Activated T-helper 2 cell treated with anti-CD3 and anti-CD28 coated beads, Interferon-gamma antibody, Interleukin-2, Interleukin-4, amounts not matched to agents 10 μg/mL and 5 μg/mL and 100 μg/mL, durations not matched to agents 14 hours and 24 hours and 36 hours (primary cell): ENCODE measurements at places on chromosomes 7 and 10. TPM values are rescaled to one million over a fixed set of nuclear protein-coding genes. Genes with fewer than 3 reads are reported as not detected.

The NPFFR1 gene
- not detected in 2 replicates for total RNA-seq

The OR2A42 gene
- total RNA-seq = 0.09 TPM in 1 of 2 replicates, not detected in the other

The CTAGE15 gene
- total RNA-seq = 1.5 and 2.4 TPM in 2 replicates

The ANKRD30A gene
- not detected in 2 replicates for total RNA-seq

The CHAT gene
- total RNA-seq = 2.2 and 2.5 TPM in 2 replicates

The H2BK1 gene
- not detected in 2 replicates for total RNA-seq

The POLD2 gene
- 205 and 215 TPM in 2 replicates for total RNA-seq

The NANOS1 gene
- 0.62 and 0.90 TPM in 2 replicates for total RNA-seq

The PTPN20 gene
- 2.5 and 4.4 TPM in 2 replicates for total RNA-seq

The PDK4 gene
- not detected in 2 replicates for total RNA-seq

The HECTD2 gene
- 6.6 and 8.2 TPM in 2 replicates for total RNA-seq

The COL1A2 gene
- total RNA-seq = 1.4 and 1.5 TPM in 2 replicates

The SPDYE16 gene
- 0.14 and 0.30 TPM in 2 replicates for total RNA-seq

The ZNF425 gene
- total RNA-seq = 0.39 and 1.0 TPM in 2 replicates

The TMEM270 gene
- total RNA-seq = not detected in 2 replicates

The EVX1 gene
- not detected in 2 replicates for total RNA-seq

The SPDYE1 gene
- not detected in 2 replicates for total RNA-seq

The CAV1 gene
- 0.41 and 0.57 TPM in 2 replicates for total RNA-seq

The MEOX2 gene
- not detected in 2 replicates for total RNA-seq

The AGR2 gene
- total RNA-seq = not detected in 2 replicates

The TRPV5 gene
- not detected in 2 replicates for total RNA-seq

The ELFN1 gene
- not detected in 2 replicates for total RNA-seq

The BET1 gene
- total RNA-seq = 19.4 and 22.3 TPM in 2 replicates

The SCART1 gene
- 1.3 and 1.4 TPM in 2 replicates for total RNA-seq

The DLD gene
- 104 and 108 TPM in 2 replicates for total RNA-seq

The PPP1R9A gene
- not detected in 2 replicates for total RNA-seq

The CFAP46 gene
- not detected in 2 replicates for total RNA-seq

The CD36 gene
- not detected in 2 replicates for total RNA-seq

The NPY4R2 gene
- total RNA-seq = not detected in 2 replicates

The LOXL4 gene
- not detected in 2 replicates for total RNA-seq

The SPDYE2 gene
- not detected in 2 replicates for total RNA-seq

The TLL2 gene
- 0.09 TPM in 1 of 2 replicates, not detected in the other for total RNA-seq

The TCF7L2 gene
- total RNA-seq = 0.52 and 0.76 TPM in 2 replicates

The PNLIPRP3 gene
- not detected in 2 replicates for total RNA-seq

The UBE2D1 gene
- total RNA-seq = 14.8 and 14.9 TPM in 2 replicates

The DOCK4 gene
- total RNA-seq = 0.41 and 0.64 TPM in 2 replicates

The AS3MT gene
- total RNA-seq = 0.18 and 0.50 TPM in 2 replicates

The HKDC1 gene
- total RNA-seq = 0.09 and 0.11 TPM in 2 replicates

The OGDHL gene
- total RNA-seq = 3.7 and 3.9 TPM in 2 replicates

The FAM25G gene
- not detected in 2 replicates for total RNA-seq

The FBXL13 gene
- 0.41 and 0.76 TPM in 2 replicates for total RNA-seq

The LBX1 gene
- total RNA-seq = not detected in 2 replicates

The ACTL6B gene
- not detected in 2 replicates for total RNA-seq

The FAM25C gene
- total RNA-seq = not detected in 2 replicates

The FGFBP3 gene
- total RNA-seq = 1.8 and 2.4 TPM in 2 replicates

The EBLN1 gene
- total RNA-seq = not detected in 2 replicates

The TRIM74 gene
- 0.43 and 0.69 TPM in 2 replicates for total RNA-seq

The PODXL gene
- 0.68 and 0.76 TPM in 2 replicates for total RNA-seq
